ENCODE measurements at places on chromosomes 5 and 9. TPM values are rescaled to one million over a fixed set of nuclear protein-coding genes. Genes with fewer than 3 reads are reported as not detected.

DNA sequence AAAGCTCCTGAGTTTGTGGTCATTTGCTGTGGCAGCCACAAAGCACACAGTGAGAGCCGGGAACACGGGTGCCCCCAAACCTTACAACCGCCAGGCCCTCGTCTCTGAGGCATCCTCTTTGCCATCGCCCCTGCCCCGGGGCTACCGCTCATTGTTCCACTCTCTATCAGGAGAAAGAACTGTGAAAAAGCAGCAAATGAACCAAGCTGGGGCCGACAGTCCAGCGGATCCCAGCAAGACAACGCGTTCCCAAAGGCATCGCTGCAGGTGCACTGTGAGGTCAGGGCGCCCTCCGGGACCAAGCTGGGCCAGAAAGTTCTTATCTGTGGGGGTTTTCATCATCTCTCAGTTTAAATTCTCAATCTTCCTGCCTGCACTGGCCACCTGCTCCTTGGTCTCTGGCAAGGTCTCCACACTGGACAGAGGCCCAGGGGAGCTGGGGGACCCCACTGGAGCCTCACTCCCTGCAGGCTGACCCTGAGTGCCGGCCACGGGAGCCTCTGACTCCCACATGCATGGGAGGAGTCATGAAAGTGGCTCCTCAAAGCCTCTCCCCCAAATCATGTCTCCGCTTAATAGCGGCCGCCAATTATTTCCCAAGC is 32.1 kb downstream of the VAV2 start:
- DNase-seq = no peak
- H3K36me3 ChIP-seq = no peaks in the 10 kb centered on the region
- H3K4me3 ChIP-seq = no peak overlapping the region
- H3K27ac ChIP-seq = no peak overlapping the region

- H3K4me1 ChIP-seq = no peaks in the 10 kb centered on the region
- no peak overlapping the region for H3K27ac ChIP-seq
- peaks cover 40% of the 10 kb centered on the region for H3K36me3 ChIP-seq
These were observed 30.4 kb downstream of the MTREX start for GRCh38 chr5:55338092-55338613.

DNA sequence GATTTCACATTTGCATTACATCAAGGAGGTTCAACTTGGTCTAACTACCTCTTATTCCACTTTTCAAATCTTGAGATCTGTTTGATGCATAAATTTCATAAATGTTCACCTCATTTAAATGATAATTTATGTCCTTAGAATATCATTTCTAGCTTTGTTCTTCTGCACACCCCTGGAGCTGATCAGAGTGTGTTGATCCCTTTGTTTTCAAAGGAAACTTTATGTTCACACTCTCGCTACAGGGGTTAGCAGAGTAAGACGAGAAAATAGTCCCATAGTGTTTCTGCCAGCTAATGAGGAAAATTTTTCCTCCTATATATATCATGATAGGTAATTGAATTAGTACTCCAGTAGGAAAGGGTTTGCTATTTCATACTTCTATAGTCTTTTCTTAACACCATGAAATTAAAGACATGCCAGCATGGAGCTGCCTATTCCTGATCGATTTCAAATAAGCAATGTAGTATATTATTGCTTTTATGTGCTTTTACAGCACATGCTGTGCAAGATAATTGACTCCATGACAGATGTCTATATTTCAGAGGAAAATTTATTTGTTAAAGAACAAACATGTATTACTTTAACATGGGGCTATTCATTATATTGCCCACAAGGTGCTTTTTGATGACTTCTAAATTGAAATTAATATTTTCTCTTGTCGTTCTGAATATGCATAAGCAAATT is 4.8 kb upstream of the PAM start:
- H3K4me1 ChIP-seq = peaks cover 6% of the 10 kb centered on the region
- no peaks in the 10 kb centered on the region for H3K36me3 ChIP-seq
- DNase-seq = no peak
- H3K27ac ChIP-seq = no peak overlapping the region
- H3K27me3 ChIP-seq = no peaks in the 10 kb centered on the region
- H3K4me3 ChIP-seq = no peak overlapping the region

DNA sequence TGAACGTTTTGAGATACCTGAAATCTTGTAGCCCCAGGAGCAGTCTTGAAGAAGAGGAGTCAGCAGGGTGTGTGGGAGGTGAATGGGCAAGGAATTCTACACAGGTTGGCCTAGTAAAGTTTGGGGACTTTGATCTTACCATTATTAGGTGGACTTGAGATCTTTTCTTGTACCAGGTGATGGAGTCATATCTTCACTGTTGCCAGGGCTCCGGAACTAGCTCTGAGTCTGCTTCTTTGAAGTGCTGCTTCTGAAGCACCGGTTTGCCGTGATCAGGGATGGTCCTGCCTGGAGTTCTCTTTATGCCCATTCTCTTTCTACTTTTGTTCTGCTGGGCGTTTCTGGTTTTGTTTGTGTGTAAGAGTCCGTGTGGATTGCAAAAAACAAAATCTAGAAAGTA is 27.4 kb downstream of the RCL1 start:
- no peak overlapping the region for H3K4me3 ChIP-seq
- H3K27ac ChIP-seq = no peak overlapping the region
- no peaks in the 10 kb centered on the region for H3K27me3 ChIP-seq
- no peaks in the 10 kb centered on the region for H3K36me3 ChIP-seq

NIPAL4 gene
- not detected for total RNA-seq
